Left colon (tissue), 2 donors: ENCODE measurements at places on chromosomes 7 and 10.
A peak's percentile ranks its signal among the peaks of the same experiment; 100 is the strongest.

- no peak for DNase-seq
Observed at GRCh38 chr7:35359423-35359822, 105.5 kb upstream of the TBX20 start.

DNA sequence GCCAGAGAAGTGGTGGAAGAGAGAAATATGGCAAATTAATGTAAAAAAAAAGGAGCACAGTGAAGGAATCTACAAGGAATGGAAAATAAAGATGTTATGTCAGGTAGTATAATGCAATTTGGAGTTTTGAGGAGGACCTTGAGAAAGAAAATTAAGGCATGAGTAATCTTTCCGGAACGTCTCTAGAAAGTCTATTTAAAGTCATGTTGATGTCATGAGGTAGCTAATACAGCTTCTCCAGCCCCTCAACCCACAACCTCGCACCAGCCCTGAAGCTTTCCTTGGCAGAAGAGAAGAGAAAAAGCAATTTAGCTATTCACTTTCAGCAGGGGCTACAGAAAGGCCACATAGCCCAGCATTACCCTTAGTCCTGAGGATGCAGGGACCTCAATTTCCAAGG is 22.5 kb downstream of the TRDMT1 start:
- DNase-seq, result no peak

- DNase-seq, result peak; percentile 59
Observed at GRCh38 chr7:116953906-116954838, 871 bp downstream of the ST7 start.

- DNase-seq, result no peak
Observed at GRCh38 chr10:1299041-1299726, 243.0 kb downstream of the WDR37 start.

DNA sequence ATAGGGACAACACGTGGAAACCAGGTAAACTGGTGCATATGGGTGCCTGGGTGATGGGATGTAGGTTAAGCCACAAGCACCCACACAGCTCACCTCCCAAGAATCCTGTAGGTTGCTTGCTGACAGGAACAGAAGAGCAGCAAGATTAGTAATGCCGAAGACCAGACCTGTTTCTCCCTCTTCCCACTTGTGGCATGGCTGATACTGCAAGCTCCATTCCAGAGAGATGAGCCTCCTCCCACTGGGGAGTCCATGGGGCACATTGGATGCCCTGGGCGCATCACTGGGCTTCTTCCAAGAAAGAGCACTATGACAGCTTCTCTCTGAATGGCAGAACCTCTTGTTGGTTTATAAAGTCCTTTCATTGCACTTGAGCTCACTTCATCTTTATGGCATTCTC is 44.4 kb upstream of the LOXL4 start:
- no peak for DNase-seq

DNA sequence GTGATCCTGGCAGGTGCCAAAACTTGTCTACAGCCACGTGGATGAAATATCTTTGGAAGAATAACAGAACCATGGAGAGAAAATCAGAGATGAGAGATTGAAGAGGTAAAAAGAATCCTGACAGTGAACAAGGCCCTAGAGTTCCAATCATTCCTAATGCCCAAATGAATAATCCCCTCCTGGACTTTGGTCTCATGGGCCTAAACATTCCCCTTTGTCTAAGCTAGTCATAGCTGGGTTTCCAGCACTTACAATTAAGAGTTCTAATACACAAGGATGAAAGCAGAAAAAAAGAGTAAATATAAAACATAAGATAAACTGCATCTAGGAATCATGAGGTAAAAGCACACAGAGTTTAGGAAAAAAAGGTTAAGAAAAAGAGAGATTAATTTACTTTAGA is 40.2 kb downstream of the ARHGAP12 start:
- no peak for DNase-seq

DNA sequence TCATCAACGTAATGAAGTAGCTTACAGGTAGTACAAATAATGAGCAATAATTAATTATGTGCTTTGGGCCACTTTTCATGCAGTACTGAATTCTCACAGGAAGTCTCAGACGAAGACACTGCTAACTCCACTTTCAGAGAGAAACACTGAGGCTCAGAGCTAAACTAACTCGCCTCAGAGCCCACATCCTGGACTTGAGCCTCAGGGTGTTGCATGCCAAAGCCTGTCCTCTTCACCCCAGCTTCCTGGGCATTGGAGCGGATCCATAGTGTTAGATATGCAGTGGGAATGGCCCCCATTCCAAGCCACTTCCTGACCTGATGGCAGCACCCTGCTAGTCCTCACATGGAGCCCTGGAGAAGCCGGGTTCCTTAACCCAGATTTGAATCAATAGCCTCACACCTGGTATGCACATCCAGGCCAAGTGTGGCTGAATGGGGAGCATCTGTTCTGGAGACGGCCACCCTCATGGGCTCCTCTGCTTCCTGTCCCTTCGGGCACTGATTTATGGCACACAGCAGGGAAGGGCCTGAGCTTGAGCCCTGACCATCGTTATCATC is 265.1 kb upstream of the ZNF32 start:
- DNase-seq, result no peak
